ENCODE measurements at places on chromosomes 4 and X.

- peak; percentile 50 for DNase-seq
Measured at GRCh38 chr4:47839259-47839658, 1.4 kb upstream of the CORIN start.

DNA sequence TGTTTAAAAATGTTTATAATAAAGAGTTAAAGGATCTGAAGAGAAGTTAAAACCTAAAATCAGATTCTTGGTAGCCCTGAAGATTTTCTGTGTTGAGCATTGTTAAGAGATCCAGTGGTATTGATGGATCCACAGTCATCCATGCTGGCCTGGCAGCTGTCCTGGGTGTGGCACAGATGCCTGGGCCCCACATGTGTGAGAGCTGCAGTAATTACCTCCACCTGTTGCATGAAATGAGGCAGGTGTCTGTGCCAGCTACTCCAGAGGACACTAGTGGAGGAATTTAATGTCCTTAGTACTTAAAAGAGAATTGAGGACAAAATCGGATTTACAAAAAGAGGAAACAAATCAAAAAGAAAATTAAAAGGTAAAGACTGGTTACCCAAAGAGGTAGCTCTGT, 44.0 kb downstream of the MGST2 start:
- DNase-seq: no peak

DNA sequence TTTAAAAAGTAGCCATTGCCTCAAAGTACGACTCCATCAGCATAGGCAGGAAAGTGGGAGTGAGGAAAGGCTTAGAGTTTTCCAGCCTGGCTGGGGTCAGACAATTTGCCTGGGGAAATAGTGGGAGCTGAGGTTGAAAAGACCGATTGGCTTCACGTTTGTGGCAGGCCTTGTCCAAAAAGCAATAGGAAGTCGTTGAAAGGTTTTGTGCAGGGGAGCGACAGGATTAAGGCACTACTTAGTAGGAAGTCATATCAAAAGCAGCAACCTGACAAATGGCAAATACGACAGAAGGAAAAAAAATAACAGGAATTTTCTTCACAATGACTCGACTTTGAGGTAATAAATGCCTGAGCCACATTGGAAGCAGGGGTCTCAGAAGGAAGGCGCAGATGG, 691 bp upstream of the EREG start:
- DNase-seq: no peak

- DNase-seq: no peak
Measured at GRCh38 chrX:153933748-153934147, 1.1 kb downstream of the NAA10 start.

DNA sequence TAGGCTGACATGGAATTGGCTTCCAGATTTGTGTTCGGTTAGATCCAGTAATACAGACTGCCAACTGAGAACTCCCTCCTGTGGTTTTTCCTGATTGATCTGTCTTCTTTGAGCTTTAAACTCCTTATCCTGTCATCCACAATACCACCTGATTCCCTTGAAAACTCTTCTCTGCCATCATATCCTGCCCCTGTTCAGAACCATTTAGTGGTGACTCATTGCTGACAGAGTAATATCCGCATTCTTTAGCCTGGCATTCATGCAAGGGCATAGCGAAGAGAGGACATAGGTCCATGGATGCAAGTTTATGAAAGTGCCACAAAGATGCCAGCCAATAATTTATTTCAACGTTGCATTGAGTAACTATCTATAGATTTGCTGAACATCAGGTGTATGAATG, 76.6 kb downstream of the ITIH6 start:
- no peak for DNase-seq

DNA sequence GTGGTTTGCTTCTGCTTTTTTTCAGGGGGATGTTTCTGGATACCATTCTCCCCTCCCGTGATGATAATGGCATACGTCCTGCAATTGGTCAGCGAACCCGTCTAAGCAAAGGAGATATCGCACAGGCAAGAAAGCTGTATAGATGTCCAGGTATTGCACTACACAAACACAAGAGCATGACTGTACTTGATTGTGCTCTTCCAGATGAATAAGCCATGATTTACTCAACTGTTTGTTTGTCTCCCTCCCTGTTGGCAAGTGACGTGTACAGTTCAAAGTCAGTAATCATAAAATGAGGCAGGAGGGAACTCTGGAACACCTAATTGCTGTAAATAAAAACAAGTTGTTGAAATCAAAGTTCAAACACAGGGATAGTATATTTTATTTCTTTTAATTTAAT, 141.4 kb downstream of the TLL1 start:
- DNase-seq: no peak

DNA sequence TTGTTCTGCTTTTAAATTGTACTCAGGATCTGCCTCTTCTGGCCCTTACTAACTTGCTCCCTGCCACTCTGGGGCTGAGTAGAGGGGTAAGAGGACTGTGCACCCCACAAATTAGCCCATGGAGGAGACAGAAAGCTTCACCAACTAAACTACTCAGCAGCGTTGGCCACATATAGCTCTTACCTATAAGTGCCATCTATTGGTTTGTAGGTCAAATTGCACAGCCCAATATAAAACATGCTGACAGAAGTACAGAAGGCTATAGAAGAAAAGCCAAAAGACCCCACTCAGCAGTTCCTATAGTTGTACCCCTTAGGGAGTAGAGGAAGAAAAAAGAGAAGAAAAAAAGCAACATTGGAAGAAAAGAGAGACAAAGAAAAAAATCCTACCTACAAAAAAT, 341.2 kb upstream of the FMR1 start:
- DNase-seq: no peak

- no peak for DNase-seq
Measured at GRCh38 chr4:143163614-143164013, 21.1 kb upstream of the USP38 start.
